ENCODE measurements at places on chromosomes 6 and 20.

GRCh38 chr20:16095226-16095625, 478.0 kb downstream of the KIF16B start:
- DNase-seq: no peak

DNA sequence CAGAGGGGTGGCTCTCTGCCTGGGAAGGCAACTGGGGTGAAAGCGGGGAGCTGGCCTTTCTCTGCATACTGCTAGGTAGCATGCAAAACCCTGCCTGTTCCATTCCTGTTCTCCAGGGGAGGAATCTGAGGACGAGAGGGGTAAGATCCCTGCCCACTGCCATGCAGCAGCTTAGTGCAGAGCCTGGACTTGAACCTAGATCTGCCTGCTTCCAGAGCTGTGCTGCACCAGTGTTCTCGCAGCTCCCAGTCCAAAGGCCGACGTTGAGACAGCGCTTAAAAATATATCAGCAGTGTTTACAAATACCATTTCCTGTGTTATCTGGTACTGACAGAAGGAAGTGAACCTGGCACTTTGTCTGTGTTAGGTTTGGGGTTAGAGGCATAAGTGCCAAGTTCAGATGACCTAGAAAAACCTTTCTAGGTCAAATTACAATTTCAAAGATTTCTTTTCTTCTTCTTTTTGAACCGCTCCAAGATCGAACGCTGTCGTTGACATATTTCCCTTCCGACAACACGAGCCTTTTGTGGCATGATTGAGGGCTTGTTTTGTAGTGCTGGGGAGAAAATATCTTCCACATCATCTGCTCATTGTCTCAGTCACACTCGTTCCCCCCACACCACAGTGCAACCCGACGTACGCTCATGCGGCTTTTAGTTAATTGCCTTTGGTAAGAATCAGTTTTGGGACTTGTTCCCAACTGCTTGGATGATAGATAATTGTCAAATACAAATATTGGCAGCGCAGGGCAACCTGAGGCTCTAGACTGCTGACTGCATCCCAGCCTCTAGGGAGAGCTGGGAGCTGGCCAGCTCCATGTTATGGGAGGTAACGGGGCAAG, 44.6 kb downstream of the TOX2 start:
- no peak for DNase-seq

DNA sequence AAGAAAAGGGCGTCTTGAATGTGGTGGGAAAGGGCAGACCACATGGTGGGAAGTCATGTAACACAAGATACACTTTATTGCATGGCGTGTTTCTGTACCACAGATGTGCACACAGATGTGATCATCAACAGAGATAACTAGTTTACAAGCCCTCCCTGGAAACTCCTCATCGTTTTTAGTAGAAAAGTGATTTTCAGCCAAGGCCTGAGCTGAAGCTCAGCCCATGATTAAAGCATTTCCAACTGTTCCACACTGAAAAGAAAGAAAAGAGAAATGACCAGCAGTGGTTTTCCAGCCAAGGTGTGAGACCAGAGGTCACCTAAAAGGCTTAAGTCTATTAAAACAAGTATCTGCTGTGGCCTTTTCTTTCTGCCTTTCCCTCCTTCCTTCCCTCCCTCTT, 463.9 kb upstream of the JAG1 start:
- no peak for DNase-seq

- DNase-seq: peak; percentile 52
Observed at GRCh38 chr20:31603822-31604566, 1.1 kb upstream of the ID1 start.

- no peak for DNase-seq
Observed at GRCh38 chr6:106077881-106078280, 8.3 kb upstream of the PRDM1 start.

GRCh38 chr6:133644892-133645619, 243.9 kb upstream of the TCF21 start:
- DNase-seq: no peak

GRCh38 chr6:54194067-54194466, 82.8 kb downstream of the MLIP start:
- no peak for DNase-seq

DNA sequence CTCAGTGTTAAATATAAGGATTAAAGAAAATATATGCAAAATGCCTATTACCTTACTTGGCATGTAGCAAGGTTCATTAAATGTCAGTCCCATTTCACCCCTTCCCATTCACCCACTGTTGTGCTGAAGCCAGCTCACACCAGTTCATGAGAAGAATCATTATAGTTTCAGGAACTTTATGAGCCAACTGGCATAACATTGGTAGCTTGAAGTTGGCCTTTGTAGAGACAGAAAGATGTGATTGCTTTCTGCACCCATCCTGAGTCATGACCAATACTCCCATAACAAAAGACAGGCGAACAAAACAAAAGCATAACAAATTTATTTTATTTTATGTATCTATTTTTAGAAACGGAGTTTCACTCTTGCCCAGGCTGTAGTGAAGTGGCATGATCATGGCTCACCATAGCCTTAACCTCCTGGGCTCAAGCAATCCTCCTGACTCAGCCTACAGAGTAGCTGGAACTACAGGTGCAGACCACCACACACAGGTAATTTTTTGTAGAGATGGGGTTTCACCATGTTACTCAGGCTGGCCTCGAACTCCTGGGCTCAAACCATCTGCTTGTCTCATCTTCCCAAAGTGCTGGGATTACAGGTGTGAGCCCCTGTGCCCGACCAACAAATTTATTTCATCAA, 17.6 kb upstream of the IER3 start:
- no peak for DNase-seq

GRCh38 chr6:94487371-94487770, 1068.0 kb upstream of the EPHA7 start:
- DNase-seq: no peak

GRCh38 chr6:169701954-169702839, at the start of the genes C6orf120 and WDR27:
C6orf120 (plus strand) TSS chr6:169702126; CDS start chr6:169702460, 334 bp downstream.
WDR27 (minus strand) TSS chr6:169702029; CDS start chr6:169689005, 13,024 bp downstream.
- DNase-seq: peak; percentile 96

GRCh38 chr20:44810391-44811149, at the start of gene RIMS4:
RIMS4 (minus strand) TSS chr20:44810546; CDS start chr20:44810271, 275 bp downstream.
- no peak for DNase-seq

DNA sequence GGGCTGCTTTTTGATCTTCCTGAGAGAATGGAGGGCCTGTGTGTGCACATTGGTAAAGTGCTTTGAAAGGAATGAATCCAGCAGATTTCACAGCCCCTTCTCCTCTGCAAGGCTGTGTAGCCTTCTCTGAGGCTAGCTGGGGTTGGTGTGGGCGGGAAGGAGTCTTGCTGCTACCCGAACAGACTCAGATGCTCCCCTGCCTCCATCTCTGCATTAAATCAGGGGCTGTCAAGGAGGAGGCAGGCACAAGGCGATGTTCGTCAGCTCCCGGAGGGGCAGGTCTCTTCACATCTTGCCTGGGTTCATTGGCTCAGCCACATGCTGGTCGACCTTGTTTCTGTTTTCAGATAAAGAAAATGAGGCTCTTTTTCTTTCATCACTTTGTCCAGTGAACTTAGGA, 291.5 kb upstream of the SULF2 start:
- DNase-seq: no peak

DNA sequence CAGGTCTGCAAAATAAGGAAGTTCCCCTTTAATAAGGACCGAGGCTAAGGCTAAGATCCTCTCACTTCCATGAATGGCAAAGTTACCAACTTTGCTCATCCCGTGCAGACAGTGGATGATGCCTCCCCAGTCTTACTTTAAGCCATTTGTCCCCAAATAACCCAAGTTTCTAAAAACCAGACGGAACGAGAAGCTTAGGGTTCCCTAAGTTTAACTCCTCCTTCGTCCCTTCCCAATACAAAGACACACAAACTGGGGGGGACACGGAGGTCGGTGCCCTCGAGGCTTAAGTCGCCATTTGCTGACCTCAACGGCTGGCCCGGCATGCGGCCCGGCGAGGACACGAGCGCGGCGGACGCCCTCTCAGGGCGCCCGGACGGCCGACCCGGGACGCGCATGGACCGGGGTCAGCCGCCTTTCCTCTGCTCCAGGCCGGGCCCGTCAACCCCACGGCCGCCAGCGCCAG, 527 bp downstream of the FBXO30 start:
- no peak for DNase-seq

DNA sequence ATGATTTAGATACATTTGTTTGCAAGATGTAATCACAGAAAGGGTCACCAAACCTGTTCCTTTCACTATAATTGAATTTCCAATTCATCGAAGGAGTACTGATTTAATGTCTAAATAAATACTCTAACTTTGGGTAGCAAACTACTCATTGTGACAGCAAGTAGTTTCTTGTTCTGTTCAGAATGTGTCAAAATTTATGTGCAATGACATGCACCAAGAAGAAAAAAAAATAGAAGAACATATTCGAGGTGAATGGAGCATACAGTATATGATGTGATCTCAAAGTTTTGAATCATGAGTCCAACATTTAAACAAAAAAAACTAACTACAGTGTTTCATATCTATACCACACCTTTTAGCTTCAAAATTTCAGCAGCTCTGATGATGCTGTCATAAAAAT, 583.6 kb upstream of the MMS22L start:
- no peak for DNase-seq

DNA sequence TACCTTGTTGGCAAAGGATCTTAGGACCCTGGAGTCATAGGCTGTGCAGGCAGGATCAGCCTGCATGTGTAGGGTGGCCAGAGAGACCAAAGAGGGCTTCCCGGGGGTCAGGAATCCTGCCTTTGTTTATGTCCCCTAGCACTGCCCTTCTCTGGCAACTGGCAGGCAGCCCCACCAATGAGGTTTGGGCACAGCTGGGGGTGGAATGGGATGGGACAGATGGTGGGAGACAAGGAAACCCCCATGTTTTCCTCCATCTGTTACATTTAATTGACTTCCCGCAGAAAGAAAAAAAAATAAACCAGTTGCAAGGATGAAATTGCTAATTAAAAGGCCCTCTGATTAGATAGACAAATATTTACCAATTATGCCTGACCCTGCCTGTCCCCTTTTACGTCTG, 27.6 kb downstream of the CD40 start:
- no peak for DNase-seq

GRCh38 chr6:9532621-9533557, 882.0 kb downstream of the TFAP2A start:
- no peak for DNase-seq

DNA sequence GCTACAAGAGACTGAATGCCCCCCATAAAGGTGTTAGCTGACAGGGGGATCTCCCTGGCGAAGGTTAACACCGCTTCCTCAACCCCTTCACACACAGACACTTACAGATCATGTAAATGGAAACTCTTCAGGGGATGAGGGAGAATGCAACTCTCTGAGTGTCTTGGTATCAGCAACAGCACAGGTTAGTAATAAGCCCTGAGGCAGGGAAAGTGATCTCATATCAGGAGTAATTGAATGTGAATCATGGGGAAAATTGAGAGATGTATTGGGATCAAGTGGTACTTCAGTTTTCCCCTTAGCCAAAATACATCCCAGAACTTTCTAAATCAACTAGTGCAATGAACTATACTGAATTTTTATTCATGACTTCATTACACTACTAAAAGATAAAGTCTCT, 23.8 kb downstream of the OR2J3 start:
- no peak for DNase-seq

DNA sequence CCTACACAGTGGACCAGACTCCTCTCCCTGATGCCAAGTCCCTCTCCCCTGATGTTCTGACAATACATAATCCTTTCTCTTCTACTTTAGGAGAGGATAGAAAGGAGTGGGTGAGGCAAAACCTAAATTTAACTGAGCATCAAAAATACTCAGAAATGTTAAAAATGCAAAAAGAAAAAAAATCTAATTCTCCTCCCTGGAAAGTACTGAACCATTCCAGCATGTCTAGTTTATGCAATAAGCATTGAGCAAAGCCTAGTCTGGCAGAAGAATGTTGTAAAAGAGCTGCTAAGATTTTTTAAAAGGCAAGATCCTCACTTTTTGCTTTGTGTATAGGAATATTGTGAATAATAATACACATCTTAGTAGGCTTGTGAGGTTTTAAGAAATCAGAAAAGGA, 116.6 kb upstream of the STXBP5 start:
- no peak for DNase-seq

GRCh38 chr6:16654701-16655100, 106.6 kb downstream of the ATXN1 start:
- no peak for DNase-seq

DNA sequence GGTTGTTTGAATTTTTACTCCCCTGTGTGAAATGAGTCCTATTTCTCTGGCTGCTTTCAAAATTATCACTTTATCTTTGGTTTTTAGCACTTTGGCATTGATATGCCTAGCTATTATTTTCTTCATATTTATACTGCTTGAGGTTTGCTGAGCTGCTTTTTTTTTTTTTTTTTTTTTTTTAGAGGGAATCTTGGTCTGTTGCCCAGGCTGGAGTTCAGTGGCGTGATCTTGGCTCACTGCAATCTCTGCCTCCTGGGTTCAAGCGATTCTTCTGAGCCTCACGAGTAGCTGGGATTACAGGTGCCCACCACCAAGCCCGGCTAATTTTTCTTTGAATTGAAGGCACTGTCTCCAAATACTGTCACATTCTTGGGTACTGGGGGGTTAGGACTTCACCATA, 40.6 kb downstream of the STXBP5 start:
- DNase-seq: no peak

DNA sequence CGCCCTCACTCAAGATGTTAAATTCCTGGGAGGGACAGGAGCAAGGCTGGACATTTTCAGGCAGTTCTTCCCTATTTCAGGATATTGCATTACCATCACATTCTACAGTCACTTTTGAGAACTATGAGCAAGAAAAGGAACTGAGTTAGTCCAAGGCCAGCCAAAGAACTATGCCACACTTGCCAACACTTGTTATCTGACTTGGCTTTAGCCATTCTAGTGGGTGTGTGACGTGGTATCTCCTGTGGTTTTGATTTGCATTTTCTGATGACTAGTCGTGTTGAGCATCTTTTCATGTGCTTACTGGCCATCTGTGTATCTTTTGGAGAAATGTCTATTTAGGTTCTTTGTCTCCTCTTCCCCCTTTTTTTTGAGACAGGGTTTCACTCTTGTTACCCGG, 12.0 kb downstream of the XRN2 start:
- no peak for DNase-seq

GRCh38 chr20:43981540-43981939, 66.9 kb downstream of the TOX2 start:
- no peak for DNase-seq

DNA sequence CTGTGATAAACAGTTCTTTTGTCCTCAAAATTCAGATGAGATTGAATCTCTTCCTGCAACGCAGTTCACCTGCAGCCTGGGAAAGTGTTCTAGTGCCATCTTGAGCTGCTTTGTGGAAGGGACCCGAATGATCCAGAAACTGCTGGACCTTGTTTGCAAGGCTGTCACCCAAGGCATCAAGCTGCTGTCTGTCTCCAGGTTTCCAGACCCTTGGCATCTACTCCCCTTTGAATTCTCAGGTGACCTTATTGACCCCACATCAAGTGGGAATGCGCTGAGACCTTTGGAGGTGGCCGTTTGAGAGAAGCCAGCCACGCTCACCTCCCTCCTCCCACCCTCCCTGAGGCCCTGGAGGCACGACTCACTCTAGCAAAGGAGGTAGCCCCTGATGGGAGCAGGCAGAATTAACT, 112.5 kb downstream of the EDN3 start:
- no peak for DNase-seq
